HAP-1 (cell line): ENCODE measurements at places on chromosomes 4 and X.
A peak's percentile ranks its signal among the peaks of the same experiment; 100 is the strongest.

GRCh38 chr4:152680988-152681603, 1.3 kb upstream of the TMEM154 start:
- DNase-seq, result no peak

GRCh38 chrX:48683411-48683982, at the start of gene WAS:
Gene WAS, plus strand, starts transcription at chrX:48683799. Its CDS starts 55 bp downstream, at chrX:48683854.
- no peak for DNase-seq

- peak; percentile 15 for DNase-seq
Measured at GRCh38 chr4:17033025-17033767, 134.8 kb upstream of the LDB2 start.

- no peak for DNase-seq
Measured at GRCh38 chr4:83392562-83392961, 57.9 kb upstream of the HPSE start.

- no peak for DNase-seq
Measured at GRCh38 chr4:7381890-7382633, 52.7 kb downstream of the PSAPL1 start.

DNA sequence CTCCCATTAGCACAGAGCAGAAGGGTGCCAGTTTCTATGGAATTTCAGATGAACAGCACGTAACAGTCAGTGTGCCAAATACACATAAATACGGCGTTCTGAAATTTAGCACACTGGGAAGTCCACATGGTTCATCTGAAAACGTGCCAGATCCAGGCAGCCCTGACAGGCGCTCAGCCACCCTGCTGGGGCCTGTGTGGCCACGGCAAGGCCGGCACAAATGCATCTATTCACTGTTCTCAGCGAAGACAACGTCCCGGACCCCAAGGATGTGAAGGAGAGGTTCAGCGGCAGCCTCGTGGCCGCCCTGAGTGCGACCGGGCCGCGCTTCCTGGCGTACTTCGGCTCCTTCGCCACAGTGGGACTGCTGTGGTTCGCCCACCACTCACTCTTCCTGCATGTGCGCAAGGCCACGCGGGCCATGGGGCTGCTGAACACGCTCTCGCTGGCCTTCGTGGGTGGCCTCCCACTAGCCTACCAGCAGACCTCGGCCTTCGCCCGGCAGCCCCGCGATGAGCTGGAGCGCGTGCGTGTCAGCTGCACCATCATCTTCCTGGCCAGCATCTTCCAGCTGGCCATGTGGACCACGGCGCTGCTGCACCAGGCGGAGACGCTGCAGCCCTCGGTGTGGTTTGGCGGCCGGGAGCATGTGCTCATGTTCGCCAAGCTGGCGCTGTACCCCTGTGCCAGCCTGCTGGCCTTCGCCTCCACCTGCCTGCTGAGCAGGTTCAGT, 15.6 kb downstream of the DGKQ start:
- no peak for DNase-seq

DNA sequence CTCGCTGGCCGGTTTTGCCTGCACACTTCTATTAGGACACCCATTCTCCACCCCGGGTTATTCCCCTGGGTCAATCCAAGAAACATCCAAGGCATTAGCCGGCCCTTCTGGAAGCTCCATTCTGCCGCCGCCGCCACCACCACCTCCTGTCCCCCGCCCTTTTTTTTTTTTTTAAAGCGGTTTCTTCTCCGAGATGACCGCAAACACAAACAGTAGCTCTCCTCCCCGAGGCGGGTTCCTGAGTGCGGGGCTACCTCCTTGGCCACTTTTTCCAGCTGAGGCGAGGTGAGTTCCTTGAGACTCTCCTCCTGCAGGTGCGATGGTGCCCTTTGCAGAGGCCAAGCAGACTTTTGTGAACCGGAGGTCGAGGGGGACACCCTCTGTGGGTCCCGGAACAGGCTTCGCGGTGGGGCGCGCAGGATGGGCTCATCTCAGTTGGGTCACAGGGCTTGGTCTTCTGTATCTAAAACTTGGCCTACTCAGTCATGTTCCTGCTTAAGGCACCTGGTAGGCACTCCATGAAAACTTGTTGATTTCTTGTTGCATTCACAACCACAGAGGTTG, 930 bp downstream of the NWD2 start:
- DNase-seq, result no peak

GRCh38 chr4:143616771-143617170, 83.7 kb downstream of the FREM3 start:
- no peak for DNase-seq

DNA sequence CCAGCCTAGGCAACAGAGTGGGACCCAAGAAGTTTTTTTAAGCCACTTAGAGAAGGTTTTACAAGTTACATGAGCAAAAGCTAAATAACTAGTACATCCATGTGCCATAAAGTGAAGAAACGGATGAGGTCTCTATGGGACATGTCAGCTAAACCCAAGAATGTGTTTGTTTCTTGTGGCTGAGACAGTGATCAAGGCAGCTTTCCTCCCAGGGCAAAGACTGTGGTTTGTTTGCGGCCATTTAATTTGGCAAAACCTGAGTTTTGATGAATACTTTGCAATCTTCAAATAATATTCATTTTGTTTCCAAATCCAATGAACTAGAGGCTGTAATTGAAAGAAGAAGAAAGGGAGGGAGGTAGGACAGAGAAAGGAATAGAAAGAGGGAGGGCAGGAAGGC, 44.9 kb upstream of the SLC2A9 start:
- DNase-seq, result no peak

DNA sequence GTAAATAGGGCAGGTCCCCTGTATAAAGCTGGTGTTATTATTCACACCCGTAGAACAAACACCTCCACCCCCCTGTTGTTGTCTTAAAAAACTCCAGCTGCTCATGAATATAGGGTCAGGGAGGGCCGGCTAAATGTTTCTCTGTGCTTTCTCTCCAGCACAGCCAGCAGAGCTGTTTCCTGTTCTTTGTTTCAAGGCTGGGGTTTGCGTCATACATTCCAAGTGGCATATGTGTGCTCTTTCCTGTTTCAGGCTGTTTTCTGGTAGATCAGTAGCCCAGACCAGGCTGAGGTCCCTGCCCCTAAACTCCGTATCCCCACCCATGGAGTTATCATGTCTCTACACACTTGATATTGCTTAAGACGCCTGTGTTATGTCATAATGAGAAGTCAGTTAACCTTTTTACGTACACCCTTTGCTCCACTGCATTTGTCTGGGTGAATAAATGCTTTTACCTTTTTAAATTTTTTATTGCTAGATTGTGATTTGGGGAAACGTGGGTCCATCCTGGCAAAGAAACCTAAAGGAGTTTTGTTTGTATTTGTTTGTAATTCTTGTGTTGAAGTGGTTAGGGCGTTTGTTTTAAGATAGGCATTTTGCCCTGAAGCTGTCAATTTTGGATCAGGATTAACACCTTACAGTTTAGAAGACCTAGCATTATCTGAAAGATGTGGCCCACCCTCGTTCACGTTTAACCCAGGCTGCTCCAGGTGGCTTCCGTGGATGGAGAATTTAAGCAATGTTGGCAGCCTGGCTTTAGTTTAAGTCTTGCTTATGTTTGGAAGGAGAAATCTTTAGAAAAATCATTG, 3.3 kb downstream of the KLF3 start:
- DNase-seq, result peak; percentile 71

DNA sequence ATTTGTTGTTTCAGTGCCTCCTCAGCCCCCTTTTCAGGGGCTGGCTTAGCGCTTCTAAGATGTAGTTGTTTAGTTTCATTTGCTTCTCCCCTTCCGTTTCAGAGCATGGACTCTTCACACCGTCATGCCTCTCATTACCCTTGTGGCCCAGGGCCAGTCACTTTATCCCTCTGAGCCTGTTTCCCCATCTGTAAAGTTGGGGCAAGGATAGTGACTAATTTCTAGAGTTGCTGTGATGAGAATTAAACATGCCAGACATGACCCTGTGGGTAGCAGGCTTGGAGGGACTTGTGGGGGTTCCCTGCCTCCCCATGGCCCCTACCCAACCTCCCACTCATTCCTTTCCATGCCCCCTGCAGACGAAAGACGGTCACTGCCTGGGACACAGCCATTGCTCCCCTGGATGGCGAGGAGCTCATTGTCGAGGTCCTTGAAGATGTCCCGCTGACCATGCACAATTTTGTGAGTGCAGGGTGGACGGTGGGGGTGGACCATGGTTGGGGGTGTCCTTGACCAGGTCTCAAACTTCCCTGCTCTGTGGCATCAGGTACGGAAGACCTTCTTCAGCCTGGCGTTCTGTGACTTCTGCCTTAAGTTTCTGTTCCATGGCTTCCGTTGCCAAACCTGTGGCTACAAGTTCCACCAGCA, 3.6 kb downstream of the ARAF start:
- no peak for DNase-seq

- DNase-seq, result no peak
Measured at GRCh38 chr4:146577111-146577510, 55.4 kb upstream of the SLC10A7 start.

- DNase-seq, result peak; percentile 46
Measured at GRCh38 chr4:161252520-161253141, 911.2 kb downstream of the FSTL5 start.

- no peak for DNase-seq
Measured at GRCh38 chr4:2269206-2269531, 7.3 kb upstream of the MXD4 start.

GRCh38 chr4:116878280-116878679, 207.1 kb downstream of the TRAM1L1 start:
- no peak for DNase-seq

DNA sequence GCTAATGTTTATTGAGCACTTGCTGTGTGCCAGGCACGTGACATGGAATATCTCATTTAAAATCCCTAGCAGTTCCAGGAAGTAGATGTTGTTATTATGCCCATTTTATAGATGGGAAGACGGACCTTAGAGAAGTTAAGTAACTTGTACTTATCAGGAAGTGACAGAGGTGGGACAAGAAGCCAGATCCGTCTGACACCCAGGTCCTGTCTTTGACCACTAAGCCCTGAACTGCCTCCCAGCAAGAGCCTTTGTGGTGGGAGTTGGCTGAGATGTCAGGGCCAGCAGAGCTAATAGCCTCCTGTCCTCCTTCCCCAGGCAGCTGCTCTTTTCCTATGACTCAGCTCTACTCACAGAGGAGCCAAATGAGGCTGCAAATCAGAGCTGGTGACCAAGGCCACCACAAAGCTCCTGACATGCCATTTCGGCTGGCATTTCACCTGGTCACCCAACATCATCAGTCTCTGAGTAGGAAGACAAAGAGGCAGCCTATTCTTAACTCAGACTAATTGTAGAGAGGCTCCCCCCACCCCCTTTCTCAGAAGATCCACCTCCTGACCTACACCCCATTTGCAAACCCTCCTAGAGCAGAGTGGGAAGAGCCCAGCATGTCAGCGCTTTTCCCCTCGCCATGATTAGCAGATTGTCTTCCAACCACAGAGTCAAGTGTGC, 175.1 kb upstream of the KIT start:
- no peak for DNase-seq
